CD4-positive, alpha-beta T cell treated with Interleukin-15 for 1 hour (primary cell): ENCODE measurements at places on chromosomes 3 and 15.

DNA sequence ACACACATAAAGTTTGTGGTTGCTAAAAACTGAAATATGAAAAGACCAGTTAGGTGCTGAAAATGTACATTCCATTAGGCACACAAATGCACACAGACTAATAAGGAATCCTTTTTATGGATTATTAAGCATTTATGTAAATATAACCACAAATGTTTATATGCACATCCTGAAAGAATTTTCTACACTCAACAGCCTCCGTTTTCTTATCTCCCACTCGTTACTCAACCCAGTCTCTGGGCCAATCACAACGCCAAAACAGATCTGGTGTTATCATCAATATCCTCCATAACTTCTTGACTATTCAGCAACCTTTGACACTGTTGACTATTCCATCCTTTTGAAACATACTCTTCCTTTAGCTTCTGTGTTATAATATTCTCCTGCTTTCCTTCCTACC is 136.4 kb downstream of the ATP8B4 start:
- no peak for DNase-seq

GRCh38 chr3:43970920-43971319 is 270.8 kb upstream of the TOPAZ1 start:
- DNase-seq: no peak

DNA sequence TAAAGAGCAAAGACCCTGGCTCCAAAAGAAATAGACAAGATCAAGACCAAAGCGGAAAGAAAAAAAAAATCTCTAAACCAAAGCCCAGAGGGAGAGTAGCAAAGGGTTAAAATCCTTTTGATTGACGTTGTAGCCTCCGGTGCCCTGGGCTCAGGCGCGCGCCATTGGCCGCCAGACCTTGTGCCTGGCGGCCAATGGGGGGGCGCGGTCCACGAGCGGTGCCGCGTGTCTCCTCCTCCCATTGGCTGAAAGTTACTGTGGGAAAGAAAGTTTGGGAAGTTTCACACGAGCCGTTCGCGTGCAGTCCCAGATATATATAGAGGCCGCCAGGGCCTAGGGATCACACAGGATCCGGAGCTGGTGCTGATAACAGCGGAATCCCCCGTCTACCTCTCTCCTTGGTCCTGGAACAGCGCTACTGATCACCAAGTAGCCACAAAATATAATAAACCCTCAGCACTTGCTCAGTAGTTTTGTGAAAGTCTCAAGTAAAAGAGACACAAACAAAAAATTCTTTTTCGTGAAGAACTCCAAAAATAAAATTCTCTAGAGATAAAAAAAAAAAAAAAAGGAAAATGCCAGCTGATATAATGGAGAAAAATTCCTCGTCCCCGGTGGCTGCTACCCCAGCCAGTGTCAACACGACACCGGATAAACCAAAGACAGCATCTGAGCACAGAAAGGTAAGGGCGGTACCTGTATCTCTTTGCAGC is at the start of gene HES1:
Gene HES1 (plus strand): TSS at position 343 of the 713 bp plus-strand sequence. CDS start 233 bp downstream, at position 576.
- DNase-seq: peak; percentile 72

DNA sequence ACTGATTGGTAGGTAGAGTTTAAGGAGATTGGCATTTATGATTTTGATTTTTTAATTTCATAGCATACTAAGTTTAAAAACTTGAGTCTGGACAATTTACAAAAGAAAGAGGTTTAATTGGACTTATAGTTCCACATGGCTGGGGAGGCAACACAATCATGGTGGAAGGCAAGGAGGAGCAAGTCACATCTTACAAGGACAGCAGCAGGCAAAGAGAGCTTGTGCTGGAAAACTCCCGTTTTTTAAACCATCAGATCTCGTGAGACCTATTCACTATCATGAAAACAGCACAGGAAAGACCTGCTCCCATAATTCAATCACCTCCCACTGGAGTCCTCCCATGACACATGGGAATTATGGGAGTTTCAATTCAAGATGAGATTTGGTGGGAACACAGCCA is 630.9 kb upstream of the NR2F2 start:
- DNase-seq: no peak

GRCh38 chr15:39860871-39861270 is 59.2 kb downstream of the GPR176 start:
- DNase-seq: no peak

DNA sequence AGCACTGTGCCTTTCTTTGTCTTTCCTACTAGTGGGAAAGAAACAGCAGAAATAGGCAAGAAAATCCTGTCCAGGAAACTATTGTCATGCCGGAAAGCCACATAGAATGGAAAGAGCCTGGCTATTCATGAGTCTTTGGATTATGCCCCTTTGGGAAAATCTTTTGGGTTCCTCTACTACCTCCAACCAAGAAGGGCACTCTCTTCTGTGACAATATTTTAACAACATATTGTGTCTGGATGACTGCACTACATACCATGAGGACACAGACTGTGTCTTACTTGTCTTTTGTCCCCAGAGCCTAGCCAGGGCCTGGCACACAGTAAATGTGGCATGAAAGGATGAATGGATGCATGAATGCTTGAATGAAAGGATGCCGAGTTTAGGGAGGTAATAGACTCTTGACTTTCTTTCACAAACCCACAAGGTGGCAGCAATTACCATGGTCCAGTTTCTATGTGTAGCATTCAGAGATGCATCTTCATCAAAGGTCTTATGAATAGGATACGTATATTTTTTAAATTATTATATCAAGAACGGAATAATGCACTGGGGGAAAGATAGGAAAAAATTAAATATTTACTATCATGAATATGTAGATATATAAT is 30.3 kb downstream of the ARL14 start:
- no peak for DNase-seq

- DNase-seq: no peak
These were observed 17.0 kb downstream of the PCYT1A start for GRCh38 chr3:196270499-196270898.
